ENCODE measurements at places on chromosomes 3 and 15.
A peak's percentile ranks its signal among the peaks of the same experiment; 100 is the strongest.

DNA sequence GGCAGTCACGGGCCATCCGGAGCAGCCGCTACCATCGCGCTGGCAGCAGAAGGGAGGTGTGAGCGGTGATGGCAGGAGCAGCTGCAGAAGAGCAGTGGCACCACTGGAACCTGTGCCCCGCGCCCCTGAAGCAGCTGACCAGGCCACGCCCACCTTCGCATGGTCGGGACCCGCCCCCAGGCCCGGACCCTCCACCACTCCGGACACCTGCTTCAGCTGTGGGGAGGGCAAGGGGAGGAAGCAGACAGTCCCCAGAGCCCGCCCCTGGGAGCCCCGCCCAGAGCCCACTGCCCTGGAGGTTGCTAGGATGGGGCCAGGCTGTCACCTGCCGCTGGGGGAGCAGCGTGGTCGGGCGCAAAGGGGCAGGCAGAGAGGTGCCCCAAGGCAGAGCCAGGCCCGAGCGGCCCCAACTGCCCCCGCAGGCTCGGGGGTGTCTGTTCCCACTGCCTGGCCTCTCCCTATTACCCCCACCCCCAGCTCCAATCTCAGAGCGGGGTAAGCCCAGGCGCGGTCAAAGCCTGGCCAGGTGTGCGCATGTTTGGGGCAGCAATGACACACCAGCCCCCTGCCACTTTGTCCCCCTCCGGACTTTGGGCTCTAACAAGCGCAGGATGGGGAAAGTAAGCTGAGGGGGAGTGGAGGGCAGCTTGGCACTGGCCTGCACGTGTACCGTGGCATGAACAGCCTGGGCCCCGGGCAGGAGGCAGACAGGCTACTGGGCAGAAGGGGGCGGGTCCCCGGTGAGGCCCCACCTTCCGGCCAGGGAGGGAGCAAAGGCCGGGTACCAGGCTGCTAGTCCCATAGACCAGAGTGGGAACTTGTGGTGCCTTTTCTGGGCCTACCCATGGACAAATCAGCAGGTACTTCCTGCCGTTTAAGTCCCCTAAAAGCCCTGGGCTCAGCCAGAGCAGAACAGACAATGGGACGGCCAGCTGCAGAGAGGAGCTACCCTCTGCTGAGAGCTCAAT lies 8.7 kb downstream of the SPCS1 start:
- no peak for DNase-seq

GRCh38 chr15:70453238-70453637 lies 310.1 kb downstream of the UACA start:
- DNase-seq, result no peak

GRCh38 chr15:68789091-68789490 lies 31.6 kb downstream of the ANP32A start:
- no peak for DNase-seq

- DNase-seq, result no peak
Measured at GRCh38 chr3:31431321-31431720, 101.4 kb upstream of the STT3B start.

GRCh38 chr3:195573611-195574496 lies 9.9 kb downstream of the APOD start:
- DNase-seq, result no peak

- DNase-seq, result no peak
Measured at GRCh38 chr15:67004142-67004541, 61.3 kb upstream of the SMAD3 start.

- no peak for DNase-seq
Measured at GRCh38 chr15:31081588-31082250, 19.8 kb downstream of the TRPM1 start.

DNA sequence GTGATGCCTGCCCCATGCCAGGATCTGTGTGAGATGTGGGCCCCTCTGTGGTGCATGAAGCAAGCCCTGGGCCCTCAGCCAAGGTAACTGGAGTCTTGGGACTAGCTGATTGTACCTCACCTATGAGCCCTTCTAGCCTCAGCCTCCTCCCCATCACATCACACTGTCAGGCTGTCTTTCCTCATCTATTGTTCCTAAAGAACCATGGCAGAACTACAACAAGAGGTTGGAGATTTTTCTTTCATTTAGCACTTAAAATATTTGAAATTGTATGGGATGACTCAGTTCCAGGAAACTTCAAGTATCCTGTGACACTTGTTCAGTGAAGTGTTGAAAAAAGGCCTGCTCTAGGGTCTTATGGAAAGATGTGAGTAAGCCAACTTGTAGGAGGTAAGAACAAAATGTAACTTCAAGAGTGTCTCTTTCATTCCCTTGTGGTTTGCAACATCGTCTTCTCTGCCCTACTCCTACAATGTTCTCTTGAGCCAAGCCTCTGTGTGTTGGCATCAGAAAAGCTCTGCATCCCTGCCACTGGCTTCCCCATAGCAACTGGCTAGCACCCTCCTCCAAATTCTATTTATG lies 58.7 kb upstream of the TIPARP start:
- no peak for DNase-seq

- DNase-seq, result no peak
Measured at GRCh38 chr15:70036585-70037291, 61.0 kb downstream of the TLE3 start.

- no peak for DNase-seq
Measured at GRCh38 chr15:41849861-41850260, 11.2 kb downstream of the PLA2G4B start.

DNA sequence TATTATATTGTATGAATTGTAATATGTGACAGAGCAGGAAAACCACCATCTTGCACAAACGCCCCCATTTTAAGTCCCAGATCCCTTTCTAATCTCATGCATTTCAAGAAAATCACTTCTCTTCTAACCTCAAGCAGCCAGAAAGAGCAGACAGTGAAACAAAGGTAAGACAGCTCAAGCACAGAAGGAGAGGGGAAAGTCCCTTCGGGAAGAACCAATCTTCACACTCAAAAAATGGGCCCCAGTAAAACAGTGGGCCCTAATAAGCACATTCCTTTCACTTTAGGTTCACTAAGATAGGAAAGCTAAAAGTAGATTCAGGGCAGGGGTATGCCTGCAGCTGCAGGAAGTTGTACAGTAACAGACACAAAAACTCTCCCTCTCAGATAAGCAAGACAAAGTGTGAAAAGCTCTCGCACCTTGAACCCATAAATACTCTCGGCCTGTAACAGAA lies 1268.7 kb downstream of the SI start:
- no peak for DNase-seq

DNA sequence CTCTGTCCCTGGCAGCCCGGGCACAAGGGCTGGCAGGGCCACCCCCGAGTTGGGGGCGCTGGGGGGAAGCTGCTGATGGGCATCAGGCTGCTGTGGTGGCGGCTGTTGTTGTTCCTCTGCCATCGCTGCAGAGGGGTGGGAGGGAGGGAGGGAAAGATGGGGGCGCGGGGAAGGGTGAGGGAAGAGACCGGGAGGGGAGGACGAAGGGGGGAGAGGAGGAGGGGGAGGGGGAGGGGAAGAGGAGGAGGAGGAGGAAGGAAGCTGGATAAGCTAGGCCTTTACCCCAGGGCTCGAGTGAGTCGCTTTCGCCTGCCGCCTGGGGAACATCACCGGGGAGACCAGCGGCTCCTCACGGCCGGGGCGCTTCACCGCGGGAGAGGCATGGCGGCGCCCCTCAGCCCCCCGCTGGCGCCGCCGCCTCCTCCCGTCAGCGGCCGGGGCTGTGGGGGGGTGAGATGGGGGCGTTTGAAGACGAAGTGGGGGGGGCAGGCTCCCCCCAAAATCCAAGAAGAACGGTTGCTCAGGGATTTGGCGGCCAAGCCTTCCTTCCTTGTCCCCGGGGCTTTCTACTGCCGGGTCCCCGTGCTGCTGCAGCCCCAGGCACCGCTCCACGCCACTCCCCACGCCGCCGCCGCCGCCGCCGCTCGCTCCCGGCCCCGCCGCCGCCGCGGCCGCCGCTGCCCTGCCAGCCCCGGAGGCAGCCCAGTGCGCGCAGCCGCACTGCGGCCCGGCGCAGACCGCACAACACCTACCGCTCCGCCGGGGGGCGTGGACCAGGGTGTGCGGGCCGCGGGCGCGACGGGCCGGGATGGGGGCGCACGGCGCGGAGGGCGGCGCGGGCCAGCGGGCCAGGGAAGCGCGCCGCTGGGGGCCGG lies at the start of gene RFX7:
TSS of gene RFX7 (minus strand) at position 717 of the 875 bp plus-strand sequence. CDS start at position 123, 594 bp downstream.
- DNase-seq, result peak; percentile 82

GRCh38 chr3:42226470-42227425 lies 39.2 kb downstream of the CCK start:
- no peak for DNase-seq

DNA sequence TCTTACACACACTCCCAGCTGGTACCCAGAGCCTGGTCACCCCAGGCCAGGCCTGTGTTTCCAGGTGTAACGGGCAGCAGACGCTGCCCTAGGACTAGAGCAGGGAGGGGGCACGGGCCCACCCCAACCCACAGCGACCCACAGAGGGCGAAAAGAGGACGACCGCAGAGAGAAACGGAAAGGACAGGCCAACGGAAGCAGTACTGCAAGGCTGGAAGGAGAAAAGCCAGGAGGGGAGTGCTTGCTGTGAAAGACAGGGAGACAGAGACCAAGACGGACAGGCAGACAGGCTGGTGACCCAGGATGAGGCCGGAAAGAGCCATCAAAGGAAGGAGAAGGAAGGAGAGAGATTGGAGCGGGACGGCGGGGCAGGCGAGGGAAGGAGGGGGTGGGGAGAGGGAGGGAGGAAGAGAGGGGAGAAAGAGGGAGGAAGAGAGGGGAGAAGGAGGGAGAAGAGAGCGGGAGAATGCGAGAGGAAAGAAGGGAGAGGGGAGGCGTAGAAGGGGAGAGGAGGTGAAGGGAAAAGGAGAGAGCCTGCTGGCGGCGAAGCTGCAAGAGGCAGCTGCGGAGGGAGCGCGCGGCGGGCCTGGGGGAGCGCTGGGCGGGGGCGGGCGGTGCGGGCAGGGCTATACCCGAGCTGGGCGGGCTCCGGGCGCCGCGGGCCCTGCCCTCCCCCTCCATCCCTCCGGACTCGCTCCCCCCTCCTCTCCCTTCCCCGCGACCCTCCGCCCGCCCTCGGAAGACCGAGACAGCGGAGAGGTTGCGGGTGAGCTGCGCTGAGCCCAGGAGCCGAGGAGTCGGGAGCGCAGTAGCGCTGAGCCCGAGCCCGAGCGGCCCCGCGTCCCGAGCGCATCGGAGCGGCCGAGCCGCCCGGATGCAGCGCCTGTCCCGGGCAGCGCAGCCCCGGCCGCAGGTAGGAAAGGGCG lies at the start of gene SLC6A1:
TSS of gene SLC6A1 (plus strand) at position 732 of the 926 bp plus-strand sequence. CDS start 24,464 bp downstream, outside the sequence.
- no peak for DNase-seq

DNA sequence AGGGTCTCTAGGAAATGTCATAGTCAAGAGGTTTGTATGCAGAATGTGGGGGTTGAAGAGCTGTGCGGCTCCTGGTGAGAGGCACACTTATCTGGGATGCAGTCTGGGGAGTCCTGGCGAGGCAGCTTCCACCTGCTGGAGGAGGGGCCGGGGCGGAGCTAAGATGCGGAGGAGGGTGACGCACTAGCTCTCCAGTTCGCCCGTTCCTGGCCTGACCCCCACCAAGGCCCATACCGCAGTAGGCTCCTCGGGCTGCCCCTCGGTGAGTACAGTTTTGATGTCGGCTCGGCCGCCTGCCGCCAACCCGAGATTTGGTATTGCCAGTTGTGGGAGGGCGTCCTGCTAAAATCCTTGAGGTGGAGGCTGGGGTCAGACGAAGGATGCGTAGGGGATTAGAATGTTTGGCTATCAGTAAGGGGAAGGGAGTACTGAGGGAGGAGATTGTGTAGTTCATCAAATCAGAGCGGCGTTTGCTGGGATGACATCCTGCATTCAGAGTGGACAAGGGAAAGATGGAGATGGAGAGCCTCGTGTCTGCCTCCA lies at the start of gene SCG5:
TSS of gene SCG5 (plus strand) at position 194 of the 543 bp plus-strand sequence. CDS start 1,883 bp downstream, outside the sequence.
- DNase-seq, result no peak

GRCh38 chr3:72310419-72311380 lies 525.8 kb upstream of the PROK2 start:
- DNase-seq, result peak; percentile 23

DNA sequence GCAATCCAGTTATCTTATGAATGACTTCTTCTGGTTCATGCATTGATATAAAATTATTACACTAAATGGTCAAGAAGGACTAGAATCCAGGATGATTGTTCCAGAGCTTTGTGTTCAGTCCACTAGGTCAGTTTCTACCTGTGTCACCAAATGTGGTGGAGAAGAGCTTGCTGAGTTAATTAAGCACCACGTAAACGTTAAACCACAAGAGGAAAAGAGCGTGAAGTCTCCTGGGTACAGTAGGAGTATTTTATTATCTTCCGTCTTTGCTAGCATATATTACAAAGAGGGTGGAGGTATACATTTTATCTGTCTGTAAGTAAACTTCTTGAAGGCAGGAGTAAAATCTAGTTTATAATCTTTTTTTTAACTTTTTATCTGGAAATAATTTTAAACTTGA lies 23.5 kb downstream of the CHP1 start:
- DNase-seq, result no peak

- DNase-seq, result no peak
Measured at GRCh38 chr3:150790629-150791028, 27.7 kb upstream of the SIAH2 start.

DNA sequence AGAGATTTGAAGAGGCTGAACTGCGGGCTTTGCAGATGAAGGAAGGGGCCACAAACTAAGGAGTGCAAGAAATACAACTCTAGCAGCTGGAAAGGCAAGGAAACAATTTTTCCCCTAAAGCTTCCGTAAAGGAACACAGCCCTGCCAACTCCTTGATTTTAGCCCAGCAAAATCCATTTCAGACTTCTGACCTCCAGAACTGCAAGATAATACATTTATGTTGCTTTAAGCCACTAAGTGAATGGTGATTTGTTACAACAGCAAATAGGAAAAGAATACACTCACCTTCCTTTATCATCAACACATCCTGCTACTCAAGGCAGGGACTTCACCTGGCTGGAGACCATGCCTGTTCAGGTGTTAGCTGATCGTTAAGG lies 119.3 kb upstream of the NR2E3 start:
- DNase-seq, result no peak

- DNase-seq, result no peak
Measured at GRCh38 chr15:82641129-82641798, 5.9 kb downstream of the CPEB1 start.

DNA sequence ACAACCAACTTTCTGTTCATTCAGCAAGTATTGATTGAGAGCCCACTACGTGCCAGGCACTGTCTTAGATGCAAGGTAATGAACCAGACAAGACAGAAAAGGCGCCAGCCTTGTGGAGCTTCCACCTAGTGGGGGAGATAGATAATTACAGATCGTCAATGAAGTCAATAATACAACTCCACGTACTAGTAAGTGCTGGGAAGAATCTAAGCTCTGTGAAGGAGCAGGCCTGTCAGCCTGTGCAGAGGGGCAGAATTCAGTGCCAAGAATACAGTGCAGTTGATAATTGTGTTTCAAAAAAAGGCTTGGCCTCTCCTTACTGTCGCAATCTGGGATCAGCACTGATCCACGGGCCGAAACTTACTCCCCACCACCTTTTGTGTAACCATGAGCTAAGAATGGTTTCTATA lies 186.3 kb downstream of the FEZF2 start:
- DNase-seq, result no peak

GRCh38 chr3:69012100-69012799 lies 1.2 kb downstream of the EOGT start:
- DNase-seq, result no peak

GRCh38 chr3:131690800-131691199 lies 188.0 kb upstream of the MRPL3 start:
- DNase-seq, result no peak

GRCh38 chr3:156628836-156629618 lies 45.4 kb upstream of the TIPARP start:
- DNase-seq, result no peak
